Stimulated activated CD8-positive, alpha-beta memory T cell treated with anti-CD3 and anti-CD28 coated beads, Interleukin-4, amount 100 ng/mL, for 1 hour (primary cell): ENCODE measurements at places on chromosomes 1 and 21.

DNA sequence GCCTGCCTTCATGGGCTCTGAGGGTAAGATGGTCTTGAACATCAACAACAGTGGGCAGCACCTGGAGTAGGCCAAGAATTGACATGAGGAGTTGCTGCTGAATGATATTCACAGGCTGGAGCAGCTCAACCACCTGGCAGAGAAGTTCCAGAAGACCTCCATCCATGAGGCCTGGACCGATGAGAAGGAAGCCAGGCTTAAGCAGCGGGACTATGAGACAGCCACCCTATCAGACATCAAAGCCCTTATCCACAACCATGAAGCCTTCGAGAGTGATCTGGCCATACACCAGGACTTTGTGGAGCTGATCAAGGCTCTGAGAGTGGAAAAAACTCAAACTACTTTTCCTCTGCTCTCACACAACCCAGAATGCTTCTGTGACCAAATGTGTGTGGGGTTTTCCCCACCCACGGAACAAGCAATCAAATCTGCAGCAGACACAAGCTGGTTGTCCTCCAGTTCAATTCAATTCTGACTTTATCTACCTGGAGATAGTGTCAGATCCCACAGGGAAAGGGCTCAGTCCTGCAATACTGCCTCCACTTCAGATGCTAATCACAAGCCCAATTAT is 12.1 kb upstream of the EPHA10 start:
- DNase-seq: no peak

DNA sequence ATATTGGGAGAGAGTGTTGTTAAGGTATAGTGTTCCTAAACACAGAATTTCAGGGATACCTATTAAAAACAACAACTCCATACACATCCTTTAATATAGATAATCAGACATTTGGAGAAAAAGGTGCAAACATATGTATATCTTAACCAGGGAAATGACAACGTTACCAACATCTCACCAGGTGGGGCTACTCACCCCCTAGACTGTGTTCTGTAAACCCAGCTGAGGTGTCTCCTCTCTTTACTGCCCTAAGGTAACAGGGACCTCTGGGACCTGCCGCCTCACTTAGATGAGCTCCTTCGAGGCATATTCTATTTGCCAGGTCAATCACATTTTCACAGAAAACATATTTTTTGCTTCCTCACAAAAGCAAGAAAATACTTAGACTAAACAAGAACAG is 13.4 kb downstream of the RRAGC start:
- no peak for DNase-seq

- no peak for DNase-seq
Measured at GRCh38 chr1:164682570-164682969, 123.6 kb downstream of the PBX1 start.

GRCh38 chr1:93448983-93449804 is 1.3 kb downstream of the FNBP1L start:
- no peak for DNase-seq

GRCh38 chr1:33140153-33141149 is 41.4 kb downstream of the TRIM62 start:
- DNase-seq: no peak

- DNase-seq: no peak
Measured at GRCh38 chr1:87404296-87404695, 75.6 kb downstream of the LMO4 start.

DNA sequence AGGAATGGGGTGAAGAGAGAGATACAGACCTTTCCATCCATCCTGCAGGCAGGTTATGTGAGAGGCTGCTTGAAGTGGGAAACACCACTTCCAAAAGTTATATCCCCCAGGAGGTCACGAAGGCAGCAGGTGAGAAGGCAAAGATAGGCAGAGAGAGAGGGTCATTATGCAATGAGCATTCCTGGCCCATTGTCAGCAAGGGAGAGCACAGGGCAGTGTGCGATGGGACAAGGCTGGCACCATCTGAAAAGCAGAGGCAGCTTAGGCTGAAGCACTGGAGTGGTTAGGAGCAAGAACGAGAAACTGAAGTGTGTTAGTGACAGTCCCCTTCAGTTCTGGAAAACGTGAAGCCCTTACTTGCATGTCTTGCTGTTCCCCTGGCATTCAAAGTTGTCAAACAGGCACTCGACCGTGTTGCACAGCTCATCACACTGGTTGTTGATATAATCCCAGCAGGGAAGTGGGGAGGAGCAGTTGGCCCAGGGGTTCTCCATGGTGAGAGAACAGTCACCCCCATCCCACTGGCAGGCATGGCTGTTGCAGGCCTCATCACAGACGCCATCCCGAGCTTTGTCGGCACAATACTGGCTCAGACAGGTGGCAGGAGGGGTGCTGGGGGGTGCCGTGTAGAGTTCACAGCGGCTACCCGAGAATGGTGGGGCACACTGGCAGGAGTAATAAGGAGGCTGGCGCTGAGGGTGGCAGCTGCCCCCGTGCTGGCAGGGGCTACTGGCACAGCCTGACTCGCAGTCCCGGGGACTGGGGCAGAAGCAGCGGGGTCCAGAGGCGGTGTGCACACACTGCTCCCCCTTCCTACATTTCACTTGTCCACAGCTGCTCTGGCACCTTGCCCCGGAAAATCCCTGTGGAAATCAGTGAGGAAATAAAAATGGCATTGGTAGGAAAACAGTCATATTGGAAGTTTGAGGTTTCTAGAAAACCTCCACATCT is 28.9 kb upstream of the ADAM30 start:
- DNase-seq: no peak

DNA sequence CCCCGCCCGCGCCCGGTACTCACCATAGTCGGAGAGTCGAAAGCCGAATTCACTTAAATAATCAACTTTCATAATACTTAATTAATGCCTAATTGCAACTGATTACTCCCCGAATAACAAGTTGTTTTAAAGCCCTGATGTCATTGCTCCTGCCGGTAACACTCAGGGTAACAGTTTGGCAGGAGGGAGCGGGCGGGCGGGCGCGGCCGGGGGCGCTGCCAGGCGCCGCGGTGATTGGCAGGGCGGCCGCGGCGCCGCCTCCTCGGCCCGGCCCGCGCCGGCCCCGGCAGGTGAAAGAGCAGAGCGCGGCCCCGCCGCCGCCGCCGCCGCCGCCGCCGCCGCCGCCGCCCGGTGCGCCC is 102.2 kb downstream of the CASZ1 start:
- no peak for DNase-seq

- no peak for DNase-seq
Measured at GRCh38 chr1:228646717-228647522, 88.4 kb upstream of the RHOU start.

- DNase-seq: peak; percentile 56
Measured at GRCh38 chr1:36099681-36100341, 11.1 kb downstream of the ADPRS start.

DNA sequence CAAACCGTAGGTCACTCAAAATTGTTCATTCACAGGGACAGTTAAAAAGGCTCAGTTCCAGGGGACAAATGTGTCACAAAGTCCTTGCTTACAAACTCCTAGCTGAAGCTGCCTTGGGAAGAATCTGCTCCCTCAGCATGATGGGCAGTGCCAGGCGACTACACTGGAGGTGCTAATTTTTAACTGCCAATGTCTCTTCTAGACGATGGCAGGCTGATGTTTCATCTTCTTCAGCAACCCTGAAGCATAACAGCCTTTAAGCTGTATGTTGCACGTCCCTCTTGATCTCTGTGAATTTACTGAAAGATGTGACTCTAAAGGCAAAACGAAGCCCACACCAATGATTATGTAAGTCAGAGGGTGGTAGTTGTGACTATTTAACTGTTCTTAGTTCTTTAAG is 11.3 kb downstream of the COA7 start:
- DNase-seq: no peak

DNA sequence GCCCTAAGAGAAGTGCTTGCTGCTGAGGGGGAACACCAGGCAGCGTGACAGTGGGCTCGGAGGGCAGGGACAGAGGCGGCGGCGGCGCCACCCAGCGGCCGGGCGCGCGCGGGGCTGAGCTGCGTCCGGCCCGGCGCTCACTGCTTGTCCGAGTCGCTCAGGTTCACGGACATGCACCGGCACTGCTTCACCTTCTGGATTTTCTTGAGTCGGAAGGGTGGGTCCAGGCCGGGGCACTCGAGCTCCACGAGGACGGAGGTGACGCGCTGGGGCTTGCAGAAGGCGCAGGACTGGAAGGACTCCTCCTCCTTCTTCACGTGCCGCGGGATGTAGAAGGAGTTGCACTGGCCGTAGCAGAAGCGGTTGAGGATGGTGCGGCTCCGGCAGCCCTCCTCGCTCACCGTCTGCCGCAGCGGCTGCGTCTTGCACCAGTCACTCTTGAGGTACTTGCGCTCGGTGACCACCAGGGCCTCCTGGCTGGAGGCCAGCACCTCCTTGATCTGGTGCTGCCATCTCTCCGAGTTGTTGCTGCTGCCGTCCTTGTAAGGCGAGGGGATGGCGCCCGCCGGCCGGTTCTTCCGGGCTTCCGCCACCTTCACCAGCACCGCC is 119.0 kb downstream of the GREM2 start:
- DNase-seq: no peak

GRCh38 chr21:15390049-15390448 is 325.2 kb upstream of the NRIP1 start:
- no peak for DNase-seq

- DNase-seq: no peak
Measured at GRCh38 chr1:43421976-43422750, 31.6 kb downstream of the HYI start.

GRCh38 chr1:206690516-206690915 is 5.8 kb downstream of the MAPKAPK2 start:
- DNase-seq: no peak

GRCh38 chr1:3668585-3669300 is 16.4 kb downstream of the TP73 start:
- no peak for DNase-seq

DNA sequence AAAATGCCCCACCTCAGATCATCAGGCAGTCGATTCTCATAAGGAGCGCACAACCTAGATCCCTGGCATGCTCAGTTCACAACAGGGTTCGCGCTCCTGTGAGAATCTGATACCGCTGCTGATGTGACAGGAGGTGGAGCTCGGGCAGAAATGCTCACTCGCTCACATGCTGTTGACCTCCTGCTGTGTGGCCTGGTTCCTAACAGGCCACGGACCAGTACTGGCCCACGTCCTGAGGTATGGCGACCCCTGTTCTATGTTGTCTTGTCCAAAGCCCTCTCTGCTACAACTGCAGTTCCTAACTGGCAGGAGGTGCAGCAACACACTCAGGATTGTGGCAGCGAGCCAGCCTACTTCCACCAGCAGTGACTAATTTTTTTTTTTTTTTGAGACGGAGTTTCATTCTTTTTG is 70.6 kb downstream of the CLSTN1 start:
- no peak for DNase-seq

GRCh38 chr1:231603598-231604275 is 22.9 kb upstream of the DISC1 start:
- DNase-seq: no peak

- no peak for DNase-seq
Measured at GRCh38 chr1:29783508-29784275, 547.4 kb downstream of the PTPRU start.

- DNase-seq: no peak
Measured at GRCh38 chr1:29055160-29055559, 68.5 kb downstream of the TMEM200B start.

DNA sequence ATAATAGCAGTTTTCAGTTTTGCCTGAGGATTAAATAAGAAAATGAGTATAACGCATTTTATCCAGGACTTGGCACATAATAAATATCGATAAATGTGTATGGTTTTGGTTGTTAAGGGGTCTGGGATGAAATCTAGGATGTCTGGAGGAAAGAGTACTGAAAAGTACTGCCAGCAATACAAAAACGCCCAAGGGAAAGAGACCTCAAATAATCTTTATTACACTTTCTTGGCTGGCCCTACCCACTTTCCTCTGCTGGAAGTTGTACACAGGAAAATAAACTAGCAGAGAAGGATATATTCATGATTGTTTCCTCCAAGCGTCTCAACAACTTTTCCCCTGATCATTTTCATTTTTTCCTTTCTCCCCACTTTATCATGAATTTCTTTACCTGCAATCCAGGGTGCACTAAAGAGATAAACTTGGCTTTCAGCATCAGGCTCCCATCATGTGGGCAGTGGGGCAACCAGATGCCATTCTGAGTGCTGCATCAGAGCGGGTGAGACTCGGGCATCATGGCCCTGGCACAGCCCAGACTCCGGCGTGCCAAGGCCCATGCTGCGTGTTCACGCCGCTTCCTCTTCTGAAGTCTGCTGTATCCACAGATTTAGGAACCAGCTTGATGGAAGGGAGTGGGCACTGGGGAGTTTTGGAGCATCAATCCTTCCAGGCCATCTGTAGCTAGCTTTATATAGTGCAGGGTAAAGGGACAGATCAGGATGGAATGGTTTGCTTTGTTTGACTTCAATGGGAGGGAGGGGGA is 35.8 kb upstream of the PLXNA2 start:
- DNase-seq: no peak

DNA sequence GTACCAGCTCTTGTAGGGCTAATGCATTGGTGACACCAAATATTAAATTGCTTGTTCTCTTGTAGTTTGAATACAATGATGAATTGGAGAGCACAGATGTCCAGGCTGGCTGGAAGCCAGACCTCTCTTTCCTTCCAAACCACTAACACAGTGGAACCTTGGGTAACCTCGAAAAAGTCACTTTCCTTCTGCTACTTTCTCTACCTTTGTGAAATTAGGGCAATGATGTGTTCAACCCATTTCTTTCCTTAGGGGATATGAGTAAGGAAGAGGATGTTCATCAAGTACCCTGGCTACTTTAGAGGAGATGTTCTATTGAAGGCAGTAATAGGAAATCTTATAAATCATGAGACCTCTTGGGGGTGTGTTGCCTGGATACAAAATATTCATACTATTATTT is 55.7 kb downstream of the XCL2 start:
- DNase-seq: no peak

DNA sequence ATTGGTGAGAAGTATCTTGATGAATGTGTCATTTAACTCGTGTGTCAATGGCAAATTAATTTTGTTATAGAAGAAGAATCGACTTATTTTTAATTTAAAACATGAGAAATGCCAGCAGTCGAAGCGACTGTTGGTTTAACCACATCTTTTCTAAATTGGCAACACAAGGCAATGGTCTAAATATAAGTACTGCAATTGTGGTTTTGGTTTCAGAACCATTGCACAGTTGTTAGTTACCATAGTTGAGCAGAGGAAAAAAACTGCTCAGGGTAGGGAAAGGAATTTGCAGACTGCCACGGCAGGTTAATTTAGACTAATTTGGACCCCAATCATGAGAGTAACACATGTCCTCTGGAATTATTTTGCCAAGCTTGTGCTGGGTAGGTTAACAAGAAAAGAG is 185.6 kb upstream of the RUNX1 start:
- no peak for DNase-seq

GRCh38 chr1:99544328-99544727 is 101.6 kb upstream of the PALMD start:
- no peak for DNase-seq

DNA sequence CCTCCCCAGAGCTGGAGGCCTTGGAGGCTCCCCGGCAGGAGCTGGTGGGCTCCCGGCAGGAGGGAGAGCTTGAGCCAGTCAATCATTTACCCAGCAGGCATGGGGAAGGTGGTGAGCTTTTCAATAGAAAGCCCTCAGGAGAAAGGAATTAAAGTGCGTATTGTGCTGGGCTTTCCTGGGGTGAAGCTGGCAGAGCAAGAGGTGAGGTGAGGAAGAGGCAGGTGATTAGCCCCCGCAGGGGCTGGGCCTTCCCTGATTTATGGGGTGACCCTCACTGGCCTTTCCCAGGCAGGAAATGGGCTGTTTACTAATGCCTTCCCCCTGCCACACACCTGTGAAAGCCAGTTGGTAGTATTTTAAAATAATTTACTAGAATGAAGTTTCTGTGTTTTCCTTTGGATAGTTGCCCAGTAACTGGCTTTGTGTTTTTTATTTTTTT is 25.8 kb downstream of the CLDN14 start:
- DNase-seq: no peak

GRCh38 chr1:167533851-167534300 is 15.5 kb upstream of the CD247 start:
- DNase-seq: no peak

GRCh38 chr1:24919791-24920532 is 10.1 kb downstream of the RUNX3 start:
- no peak for DNase-seq
